ENCODE measurements at places on chromosomes 5 and 9. TPM values are rescaled to one million over a fixed set of nuclear protein-coding genes. Genes with fewer than 3 reads are reported as not detected.

PANK3 gene
- total RNA-seq = 47.3 TPM

TEX48 gene
- 0.83 TPM for total RNA-seq

TRPM3 gene
- not detected for total RNA-seq

IL5 gene
- total RNA-seq = 0.33 TPM

IL3 gene
- 0.40 TPM for total RNA-seq

SNCAIP gene
- not detected for total RNA-seq

C9 gene
- total RNA-seq = not detected

DNA sequence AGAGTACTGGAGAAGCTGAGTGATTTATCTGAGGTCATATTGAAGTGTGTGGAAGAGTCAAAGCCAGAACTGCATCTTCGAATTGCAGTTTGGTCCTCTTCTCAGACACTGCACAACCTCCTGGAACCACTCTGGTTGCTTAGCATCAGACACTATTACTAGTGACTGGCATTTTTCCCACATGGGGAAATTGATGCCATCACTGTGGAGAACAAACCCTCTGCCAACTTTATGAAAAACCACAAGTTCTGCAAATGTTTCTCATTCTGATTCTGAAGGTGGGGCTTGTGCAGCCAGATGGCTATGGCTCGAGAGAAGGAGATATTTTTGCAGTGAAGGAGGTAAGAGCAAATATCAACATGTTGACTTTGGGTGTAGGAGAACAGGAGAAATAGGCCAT, 67.2 kb downstream of the KCTD16 start:
- no peak for DNase-seq

DNA sequence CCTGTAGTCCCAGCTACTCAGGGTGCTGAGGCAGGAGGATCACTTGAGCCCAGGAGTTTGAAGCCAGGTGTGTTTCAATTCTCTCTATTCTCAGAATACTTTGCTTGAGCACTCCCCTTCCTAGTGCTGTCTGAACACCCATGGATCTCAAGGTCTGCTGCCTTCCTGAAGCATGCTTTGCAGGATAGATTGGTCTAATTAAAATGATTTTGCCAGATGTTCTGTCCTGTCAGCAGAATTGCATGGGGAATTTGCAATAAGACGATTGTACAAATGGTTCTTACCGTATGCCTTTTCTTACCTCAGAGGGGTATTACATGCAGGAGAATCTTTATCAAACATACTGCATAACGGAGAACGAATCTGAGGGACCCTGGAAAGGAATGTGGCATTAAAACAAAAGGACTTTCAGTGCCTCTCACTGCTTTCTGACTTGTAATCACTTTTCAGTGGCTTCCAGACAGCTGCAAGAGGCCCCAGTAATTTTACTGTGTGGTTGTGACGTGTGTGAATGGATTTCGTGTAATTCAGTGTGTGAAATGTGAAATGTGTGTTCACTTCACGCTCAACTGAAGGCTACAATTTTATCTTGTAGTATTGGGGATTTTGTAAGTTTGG, 587.2 kb upstream of the SEMA6A start:
- DNase-seq = no peak
